ENCODE measurements at places on chromosomes 5 and 9.

DNA sequence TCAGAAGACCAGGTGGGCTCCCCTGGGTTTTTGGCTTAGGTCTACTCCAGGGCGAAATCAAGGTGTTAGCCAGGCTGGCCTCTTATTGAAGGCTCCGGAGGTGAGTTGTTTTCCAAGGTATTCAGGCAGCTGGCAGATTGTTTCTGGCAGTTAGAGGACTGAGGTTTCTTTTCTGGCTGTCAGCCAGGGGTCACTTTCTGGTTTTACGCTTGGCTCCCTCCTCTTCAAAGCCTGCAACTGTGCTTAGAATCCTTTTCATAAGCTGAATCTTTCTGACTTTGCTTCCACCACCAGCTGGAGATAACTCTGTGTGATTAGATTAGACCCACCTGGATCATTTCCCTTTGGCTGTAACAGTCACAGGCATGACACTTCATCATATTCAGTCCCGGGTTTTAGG, 24.6 kb downstream of the RFK start:
- DNase-seq, result peak; percentile 45

DNA sequence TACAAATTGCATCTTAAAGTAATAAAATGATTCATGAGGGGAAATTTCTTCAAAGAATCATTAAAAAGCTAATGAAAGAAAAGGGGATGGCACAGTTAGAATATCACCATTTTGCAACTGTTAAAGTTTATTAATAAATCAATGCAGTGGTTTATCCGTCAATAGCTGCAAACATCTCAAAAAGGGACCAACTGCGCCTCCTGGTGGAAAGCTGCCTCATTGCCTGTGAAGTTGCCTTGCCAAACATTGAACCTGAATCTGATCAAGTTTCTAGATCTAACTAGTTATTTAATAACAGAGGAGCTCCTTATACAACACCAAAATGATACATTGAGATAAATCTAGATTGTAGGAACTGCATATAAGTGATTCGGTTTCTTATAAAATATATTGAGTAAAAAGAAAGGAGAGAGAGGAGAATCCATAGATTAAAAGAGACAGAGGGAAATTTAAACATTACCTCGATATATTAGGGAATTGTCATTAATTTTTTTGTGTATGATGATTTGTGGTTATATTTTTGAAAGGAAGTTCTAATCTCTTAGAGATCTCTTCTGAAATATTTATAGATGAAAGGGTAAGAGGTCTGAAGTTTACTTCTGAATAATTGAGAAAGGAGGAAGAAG, 6.9 kb upstream of the NDUFB6 start:
- peak; percentile 30 for DNase-seq

GRCh38 chr9:3435732-3436131, 90.1 kb downstream of the RFX3 start:
- no peak for DNase-seq

DNA sequence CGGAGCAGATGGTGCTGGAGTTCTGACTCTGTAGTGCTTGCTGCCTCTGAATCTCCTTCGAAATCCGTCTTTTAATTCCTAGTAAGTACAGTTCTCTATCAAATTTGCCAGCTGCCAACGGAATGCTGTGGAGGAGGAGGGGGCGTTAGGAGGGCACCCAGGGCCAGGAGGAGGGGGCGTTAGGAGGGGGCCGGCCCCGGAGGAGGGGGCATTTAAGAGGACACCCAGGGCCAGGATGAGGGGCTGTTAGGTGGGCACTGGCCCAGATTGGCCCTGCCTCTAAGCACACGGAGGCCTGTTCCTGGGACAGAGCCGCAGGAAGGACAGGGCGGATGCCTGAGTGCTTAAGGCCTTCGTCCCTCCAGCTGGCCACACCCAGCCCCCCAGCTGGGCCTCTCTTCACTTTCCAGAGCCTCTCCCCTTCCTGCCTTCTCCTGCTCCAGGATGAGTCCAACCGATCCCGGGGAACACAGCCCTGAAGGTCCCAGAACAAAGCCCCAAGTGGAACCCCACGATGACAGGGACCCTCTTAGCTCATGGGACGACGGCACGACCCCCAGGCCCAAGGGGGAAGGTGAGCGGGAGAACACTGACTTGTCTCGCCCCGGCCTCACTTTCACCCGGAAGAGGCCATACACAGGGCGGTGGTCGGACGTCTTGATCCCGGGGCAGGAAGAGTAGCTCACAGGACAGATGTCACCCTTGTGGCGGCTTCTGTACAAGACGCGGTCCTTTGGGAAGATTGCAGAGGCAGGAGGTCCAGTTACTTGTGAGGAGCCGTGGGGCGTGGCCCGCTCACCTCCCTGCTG, 9.8 kb downstream of the INPP5E start:
- no peak for DNase-seq

- no peak for DNase-seq
Measured at GRCh38 chr5:169874621-169875020, 105.7 kb downstream of the INSYN2B start.

DNA sequence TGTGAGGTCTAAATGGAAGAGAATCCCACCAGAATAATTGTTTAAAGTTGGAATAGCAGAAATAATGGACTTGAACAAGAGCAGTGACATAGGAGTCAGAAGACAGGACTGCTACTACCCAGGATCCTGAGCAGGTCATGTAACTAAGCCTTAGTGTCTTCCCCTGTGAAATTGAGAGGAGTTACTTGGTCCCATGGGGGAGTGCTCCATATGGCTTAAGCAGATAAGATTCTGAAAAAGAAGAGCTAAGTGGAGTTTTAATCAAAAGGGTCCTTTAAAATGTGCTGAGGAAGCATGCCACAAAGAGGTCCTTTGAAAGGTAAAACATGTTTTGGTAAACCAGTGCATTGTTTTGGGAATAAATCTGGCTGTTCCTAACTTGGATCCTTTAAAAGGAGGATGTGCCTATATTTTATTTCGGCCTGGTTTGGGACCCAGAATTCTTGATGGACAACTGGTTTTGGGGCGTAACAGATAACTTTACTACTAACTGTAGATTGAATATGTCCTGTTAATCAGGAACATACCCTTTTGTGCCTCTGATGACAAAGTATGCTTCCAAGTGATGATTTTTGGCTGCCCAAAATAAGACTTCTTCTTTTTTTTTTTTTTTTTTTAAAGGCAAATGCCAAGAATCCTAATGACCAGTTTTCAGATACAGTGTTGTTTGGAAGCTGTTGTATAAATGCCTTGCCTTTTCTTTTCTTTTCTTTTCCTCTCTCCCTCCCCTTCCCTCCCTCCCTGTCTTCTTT, 5.7 kb downstream of the RCL1 start:
- no peak for DNase-seq

- peak; percentile 35 for DNase-seq
Measured at GRCh38 chr9:86099701-86100364, 475 bp upstream of the GOLM1 start.

DNA sequence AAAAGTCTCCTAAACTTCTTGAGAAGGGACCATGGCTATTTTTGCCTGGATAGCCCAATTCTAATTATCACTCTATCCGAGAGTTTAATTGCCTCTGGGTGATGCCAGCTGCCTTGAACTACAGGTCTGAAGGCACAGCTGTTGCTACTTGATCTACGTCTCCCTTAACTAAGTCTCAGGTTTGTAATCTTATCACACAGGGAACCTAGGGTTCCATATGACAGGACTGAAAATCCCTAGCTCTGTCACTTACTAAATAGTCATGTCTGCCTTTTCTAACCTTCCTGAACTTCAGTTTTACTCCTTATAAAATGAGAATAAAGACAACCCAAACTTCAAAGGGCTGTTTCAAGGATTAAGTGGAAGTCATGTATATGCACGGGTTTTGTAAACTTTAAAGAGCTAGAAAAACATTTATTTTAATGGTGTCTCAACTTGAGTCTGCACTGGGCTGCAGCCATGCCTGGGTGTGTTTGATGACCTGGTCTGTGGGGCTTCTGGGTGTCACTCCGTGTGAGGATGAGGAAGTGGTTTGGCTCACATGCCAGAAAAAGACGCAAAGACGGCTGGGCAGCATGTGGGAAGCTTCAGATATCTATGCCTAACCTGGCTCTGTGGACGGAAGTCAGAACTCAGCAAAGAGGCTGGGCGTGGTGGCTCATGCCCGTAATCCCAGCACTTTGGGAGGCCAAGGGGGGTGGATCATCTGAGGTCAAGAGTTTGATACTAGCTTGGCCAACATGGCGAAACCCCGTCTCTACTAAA, 129.3 kb upstream of the SLC44A1 start:
- peak; percentile 85 for DNase-seq

DNA sequence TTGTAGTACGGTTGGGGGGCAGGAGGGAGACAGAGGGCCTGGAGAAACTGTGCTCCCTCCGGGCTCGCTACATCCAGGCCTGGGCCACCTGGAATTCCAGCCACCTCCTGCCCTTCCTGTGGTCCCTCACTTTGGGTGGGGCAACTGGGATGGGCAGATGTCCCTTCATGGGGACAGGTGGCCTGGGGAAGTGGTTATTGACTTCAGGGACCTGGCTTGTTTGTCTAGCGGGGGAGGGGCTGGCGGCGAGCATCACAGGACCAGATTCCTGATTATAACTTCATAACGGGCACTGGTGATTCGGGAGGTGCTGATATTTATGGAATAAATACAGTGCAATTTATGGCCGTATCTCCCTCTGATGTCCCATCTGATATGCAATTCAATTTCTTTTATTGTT, 20.1 kb upstream of the LAMC3 start:
- no peak for DNase-seq

- DNase-seq, result no peak
Measured at GRCh38 chr5:156587012-156587411, 260.0 kb downstream of the SGCD start.

DNA sequence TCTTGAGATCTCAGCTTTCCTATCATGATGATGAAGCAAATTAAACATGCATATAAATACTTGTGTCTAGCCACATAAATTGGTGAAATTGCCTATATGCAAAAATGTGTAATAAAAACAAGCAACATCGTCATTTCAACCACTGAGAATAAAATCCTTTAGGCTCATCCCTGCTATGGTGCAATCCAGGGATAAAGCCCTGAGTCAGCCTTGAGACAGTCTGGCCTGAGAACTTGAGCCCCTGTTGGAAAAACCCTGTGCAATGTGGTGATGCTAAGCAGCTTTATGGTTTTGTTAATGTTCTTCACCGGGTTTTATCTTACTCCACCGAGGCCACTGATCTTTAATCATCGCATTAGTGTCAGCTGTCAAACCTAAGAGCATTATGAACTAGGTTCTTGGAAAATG, 170.5 kb downstream of the DCP2 start:
- DNase-seq, result peak; percentile 33

DNA sequence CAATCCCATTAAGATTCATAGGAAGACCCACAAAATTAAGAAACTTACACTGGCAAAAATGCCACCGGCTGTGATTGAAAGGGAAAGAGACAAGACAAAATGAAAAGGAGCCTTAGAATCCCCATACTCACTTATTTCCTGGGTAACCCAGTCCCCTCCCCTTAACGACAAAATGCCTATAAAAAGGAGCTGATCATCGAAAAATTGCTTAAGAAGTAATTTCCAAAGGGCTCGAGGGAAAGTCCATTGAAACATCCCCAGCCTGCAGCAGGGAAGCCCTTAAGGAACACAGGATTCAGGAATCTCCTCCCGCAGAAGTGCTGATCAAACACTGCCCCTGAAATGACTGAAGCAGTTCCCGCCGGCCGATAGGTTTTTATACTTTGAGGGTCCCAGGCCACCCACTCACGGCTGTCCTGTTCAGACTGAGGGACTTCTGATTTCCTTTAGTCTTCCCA, 677 bp upstream of the ZNF79 start:
- DNase-seq, result no peak

- DNase-seq, result peak; percentile 38
Measured at GRCh38 chr9:31030741-31031202, 1353.7 kb upstream of the ACO1 start.

DNA sequence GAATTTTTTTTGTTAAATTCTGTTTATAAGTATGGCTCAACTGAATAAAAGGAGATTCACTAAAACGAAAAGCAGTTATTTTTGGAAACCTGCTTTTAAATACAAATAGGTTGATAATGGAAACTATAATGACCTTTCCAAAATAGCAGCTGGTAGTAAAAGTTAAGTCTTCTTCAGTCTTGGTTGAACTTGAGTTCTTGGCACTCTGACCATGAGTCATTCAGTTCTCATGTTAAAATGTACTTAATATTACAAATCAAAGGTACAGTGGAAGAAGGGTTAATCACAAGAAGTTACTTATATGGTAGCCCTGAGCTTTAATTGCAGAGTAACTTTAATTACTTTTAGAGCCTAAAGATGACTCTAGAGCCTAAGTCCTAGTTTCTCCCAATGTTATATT, 62.1 kb downstream of the KLF9 start:
- DNase-seq, result no peak

DNA sequence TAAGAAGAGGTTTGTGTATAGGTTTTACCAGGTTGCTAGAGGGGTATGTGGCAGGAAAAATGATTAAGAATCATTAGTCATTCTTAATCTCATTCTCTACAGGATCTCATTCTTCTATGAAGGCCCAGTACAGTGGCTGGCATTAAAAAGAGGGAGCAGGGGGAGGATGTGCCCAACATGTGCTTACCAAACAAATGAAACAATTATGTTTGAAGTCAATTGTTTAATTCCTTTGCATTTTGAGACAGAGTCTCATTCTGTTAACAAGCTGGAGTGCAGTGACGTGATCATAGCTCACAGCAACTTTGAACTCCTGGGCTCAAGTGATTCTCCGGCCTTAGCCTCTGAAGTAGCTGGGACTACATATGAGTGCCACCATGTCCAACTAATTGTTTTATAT, 23.0 kb downstream of the FNIP1 start:
- peak; percentile 6 for DNase-seq

- DNase-seq, result no peak
Measured at GRCh38 chr9:2083479-2083878, 68.3 kb downstream of the SMARCA2 start.

- no peak for DNase-seq
Measured at GRCh38 chr9:21287280-21287679, 17.8 kb downstream of the IFNA5 start.

GRCh38 chr5:168317521-168318147, 26.2 kb downstream of the WWC1 start:
- peak; percentile 97 for DNase-seq

GRCh38 chr9:98974554-98974953, 30.8 kb downstream of the COL15A1 start:
- DNase-seq, result no peak

- peak; percentile 68 for DNase-seq
Measured at GRCh38 chr5:83955916-83956315, 235.3 kb upstream of the HAPLN1 start.

DNA sequence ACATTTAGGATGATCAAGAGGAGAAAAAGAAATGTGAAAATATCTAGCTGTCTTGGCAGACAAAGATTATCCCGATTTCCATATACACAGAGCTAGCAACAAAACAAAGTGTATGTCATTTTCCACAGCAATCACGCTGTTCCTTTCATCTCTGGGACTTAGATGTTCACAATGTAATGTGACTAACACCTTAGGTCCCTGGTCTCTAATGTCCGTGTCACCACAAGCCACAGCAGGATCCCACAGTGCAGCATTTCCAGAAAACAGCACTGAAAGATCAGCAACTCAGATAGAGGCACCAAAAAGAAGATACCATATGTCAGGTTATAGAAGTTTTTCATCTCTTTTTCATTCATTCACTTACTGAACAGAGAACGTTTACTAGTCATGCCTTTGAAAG, 118.0 kb upstream of the TNPO1 start:
- DNase-seq, result no peak

GRCh38 chr5:109224276-109224882, 185.4 kb downstream of the PJA2 start:
- no peak for DNase-seq

- DNase-seq, result no peak
Measured at GRCh38 chr9:109813829-109814228, 33.8 kb downstream of the PALM2AKAP2 start.

- DNase-seq, result no peak
Measured at GRCh38 chr5:126480824-126481223, 57.6 kb downstream of the GRAMD2B start.

Measured in HT1080 (cell line).